ENCODE measurements at places on chromosomes 4 and X.

GRCh38 chr4:77922158-77923094 is 59.8 kb downstream of the MRPL1 start:
- DNase-seq = no peak

- no peak for DNase-seq
Observed at GRCh38 chr4:17636341-17636695, 21.9 kb downstream of the MED28 start.

GRCh38 chr4:113872426-113873260 is 106.8 kb downstream of the ARSJ start:
- no peak for DNase-seq

DNA sequence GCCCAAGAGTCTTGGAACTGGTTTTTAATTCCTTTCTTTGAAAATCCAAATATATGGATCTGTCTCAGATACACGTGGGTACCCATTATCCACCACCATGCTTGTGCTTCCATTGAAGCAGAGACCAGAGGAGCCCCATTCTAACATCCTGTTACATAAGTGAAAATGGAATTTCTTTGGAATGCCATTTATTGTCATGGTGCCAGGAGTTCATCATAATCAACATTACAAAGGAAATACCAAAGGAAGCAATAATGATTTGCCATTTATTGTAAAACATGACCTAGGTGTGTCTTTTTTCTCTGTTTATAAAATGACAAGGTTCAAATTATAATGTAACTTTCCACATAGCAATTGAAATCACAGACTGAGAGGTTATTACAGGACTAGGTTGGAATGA is 61.7 kb downstream of the PALLD start:
- peak; percentile 23 for DNase-seq

DNA sequence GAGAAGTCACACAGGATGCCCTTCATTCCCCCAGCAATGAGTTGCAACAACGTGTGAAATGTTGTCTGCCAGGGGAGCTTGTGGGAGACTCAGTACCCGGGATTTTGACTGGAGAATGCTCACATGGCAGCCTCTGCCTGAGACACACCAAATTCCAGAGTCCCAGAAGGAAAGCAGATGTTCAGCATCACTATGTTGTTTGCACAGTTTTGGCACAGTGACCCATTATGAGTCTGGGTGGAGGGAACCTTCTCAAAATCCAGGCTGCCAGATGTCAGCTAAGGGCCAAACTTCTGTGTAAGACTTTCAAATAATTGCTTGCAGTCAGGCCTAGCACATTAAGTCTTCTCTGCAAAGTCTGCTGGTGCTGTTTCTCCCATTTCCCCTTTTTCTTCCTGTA is 1029.7 kb upstream of the TENM3 start:
- no peak for DNase-seq

- DNase-seq = no peak
Observed at GRCh38 chr4:76750716-76751115, 147.2 kb downstream of the SOWAHB start.

GRCh38 chr4:170425040-170425439 is 335.3 kb upstream of the AADAT start:
- no peak for DNase-seq

DNA sequence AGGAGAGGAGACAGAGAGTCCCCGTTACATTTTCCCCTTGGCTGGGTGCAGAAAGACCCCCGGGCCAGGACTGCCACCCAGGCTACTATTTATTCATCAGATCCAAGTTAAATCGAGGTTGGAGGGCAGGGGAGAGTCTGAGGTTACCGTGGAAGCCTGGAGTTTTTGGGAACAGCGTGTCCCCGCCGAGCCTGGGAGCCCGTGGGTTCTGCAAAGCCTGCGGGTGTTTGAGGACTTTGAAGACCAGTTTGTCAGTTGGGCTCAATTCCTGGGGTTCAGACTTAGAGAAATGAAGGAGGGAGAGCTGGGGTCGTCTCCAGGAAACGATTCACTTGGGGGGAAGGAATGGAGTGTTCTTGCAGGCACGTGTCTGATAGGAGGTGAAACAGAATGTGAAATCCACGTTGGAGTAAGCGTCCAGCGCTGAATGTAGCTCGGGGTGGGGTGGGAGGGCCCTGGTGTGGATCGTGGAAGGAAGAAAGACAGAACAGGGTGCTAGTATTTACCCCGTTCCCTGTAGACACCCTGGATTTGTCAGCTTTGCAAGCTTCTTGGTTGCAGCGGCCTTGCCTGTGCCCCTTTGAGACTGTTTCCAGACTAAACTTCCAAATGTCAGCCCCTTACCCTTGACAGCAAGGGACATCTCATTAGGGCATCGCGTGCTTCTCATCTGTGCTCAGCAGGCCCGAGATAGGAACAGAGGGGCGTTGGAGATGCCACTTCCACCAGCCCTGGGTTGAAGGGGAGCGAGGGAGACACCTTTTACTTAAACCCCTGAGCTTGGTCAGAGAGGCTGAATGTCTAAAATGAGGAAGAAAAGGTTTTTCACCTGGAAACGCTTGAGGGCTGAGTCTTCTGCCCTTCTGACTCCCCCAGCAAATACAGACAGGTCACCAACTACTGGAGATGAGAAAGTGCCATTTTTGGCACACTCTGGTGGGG is 2.7 kb downstream of the SHOX start:
- DNase-seq = peak; percentile 85

- no peak for DNase-seq
Observed at GRCh38 chrX:85543866-85544265, 164.4 kb upstream of the POF1B start.

- DNase-seq = no peak
Observed at GRCh38 chrX:70497026-70497425, 52.4 kb downstream of the DLG3 start.

DNA sequence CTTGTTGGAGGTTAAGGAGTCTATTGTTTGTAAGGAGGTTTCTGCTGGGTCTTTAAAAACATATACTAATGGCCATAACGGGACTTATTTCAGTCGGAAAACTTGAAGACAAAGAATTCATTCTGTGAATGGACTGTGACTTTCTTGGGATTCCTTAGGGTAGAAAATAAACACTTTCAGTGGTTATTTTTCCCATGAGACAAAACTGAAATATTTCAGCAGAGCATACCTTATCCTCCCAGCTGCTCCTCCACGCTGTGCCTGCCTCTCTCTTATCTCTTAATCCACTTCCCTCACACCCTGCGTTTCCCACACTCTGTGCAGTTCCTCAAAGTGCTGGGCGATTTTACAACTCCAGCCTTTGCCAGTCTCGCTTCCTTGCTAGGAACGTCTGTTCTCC is 47.1 kb upstream of the SORBS2 start:
- no peak for DNase-seq

DNA sequence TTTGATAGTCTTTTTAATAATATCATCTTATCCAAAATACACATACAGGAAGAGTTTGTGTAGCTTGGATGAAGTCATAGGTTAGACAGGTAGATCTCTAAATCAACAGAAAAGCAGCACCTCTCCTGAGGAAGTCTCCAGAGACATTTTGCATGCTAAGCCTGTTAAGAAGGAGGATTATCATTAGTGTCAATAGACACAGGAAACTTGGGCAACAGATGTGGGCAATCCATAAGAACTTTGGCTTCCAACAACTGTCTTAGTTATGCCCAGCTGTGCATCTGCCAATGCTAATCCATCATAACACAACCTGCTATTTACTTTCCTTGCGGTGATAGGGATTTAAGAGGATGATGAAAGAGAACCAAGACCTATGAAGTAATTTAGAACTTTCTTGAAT is 1052.6 kb downstream of the RPA4 start:
- DNase-seq = no peak

GRCh38 chr4:190121759-190122158 is 51.8 kb upstream of the DUX4 start:
- DNase-seq = peak; percentile 19

DNA sequence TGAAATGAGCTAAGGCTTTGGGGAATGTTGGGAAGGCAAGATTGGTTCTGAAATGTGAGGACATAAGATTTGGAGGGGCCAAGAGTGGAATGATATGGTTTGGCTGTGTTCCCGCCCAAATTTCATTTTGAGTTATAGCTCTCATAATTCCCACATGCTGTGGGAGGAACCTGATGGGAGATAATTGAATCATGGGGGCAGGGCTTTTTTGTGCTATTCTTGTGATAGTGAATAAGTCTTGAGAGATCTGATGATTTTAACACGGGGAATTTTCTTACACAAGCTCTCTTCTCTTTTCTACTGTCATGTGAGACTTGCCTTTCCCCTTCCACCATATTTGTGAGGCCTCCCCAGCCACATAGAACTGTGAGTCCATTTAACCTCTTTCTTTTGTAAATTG is 157.6 kb upstream of the C1QTNF7 start:
- no peak for DNase-seq

DNA sequence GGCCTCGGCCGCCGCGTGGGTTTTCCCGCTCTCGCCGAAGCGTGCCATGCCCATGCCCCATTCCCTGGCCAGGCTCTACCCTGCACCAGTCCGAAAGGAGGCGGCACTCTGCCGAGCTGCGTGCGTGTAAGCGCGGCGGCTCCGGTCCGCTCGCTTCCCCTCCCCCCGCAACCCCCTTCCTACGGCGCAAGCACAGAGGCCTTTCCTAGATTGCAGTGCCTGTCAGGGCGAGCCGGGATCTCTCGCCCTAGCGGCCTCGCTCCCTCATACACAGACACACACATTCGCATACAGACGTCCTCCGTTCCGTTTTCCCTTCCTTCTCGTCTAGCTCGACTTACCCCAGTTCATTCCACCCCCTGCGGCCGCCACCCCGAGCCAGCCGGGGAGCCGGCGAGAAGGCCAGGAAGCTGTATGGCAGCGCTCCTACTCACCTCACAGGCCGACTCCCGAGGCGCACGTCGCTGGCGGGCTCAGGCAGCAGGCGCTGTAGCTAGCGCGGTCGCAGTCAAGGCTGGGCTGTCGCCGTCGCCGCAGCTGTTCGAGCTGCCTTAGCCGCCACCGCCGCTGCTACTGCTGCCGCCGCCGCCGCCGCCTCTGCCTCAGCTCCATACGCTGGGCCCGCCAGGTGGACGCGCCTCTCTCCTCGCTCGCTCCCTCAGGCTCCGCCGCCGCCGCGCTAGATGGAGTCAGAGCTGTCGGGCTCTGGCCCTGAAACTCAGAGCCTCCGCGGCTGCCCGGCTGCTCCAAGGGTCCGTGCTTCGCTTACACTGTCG is 615 bp downstream of the NEXMIF start:
- peak; percentile 83 for DNase-seq

DNA sequence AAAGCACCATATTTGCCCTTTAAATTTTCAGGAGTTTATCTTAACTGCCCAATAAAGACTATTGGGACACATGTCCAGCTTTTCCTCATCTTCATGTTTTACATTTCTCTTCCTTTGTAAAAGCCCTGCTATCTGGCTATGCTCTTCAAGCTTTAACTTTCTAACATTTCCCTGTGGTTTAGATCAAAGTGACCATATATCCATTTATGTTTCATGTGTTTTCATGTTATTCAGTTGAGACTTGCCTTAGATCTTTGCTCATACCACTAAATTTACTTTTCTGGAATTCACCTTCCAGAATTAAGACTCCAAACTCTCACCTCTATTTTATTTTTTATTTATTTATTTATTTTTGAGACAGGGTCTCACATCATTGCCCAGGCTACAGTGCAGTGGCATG is 78.5 kb downstream of the EFHC2 start:
- DNase-seq = no peak

GRCh38 chr4:124936427-124936826 is 223.9 kb upstream of the ANKRD50 start:
- no peak for DNase-seq

GRCh38 chrX:136347706-136348105 is 46.9 kb downstream of the ADGRG4 start:
- DNase-seq = no peak

DNA sequence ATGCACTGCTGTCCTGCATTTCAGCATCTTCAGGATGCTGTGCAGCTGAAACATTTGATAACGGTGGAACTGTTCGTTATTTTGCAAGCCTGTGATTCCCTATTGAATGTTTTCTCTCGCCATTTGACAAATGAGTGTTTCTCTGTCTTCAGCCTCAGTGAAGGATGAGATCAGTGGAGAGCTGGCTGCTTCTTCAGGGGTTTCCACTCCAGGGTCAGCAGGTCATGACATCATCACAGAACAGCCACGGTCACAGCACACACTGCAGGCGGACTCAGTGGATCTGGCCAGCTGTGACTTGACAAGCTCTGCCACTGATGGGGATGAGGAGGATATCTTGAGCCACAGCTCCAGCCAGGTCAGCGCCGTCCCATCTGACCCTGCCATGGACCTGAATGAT is 52.6 kb downstream of the HTT start:
- DNase-seq = no peak

DNA sequence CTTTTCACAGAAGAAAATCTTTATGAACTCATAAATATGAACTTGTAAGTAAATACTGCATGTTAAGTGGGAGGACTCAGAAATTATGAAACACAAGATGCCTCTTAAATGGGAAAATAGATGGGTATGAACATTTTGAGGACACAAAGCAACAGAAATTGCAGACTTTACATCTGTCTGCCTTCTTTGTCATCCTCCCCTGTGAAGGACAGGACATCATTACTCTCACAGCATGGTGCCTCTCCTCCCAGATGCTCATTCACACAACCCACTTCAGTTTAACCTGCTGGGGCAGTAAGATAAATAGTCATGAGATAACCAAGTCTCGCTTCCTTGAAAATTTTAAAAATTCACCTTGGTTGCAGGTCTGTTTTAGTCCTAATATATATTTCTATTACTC is 144.5 kb downstream of the APBB2 start:
- no peak for DNase-seq

DNA sequence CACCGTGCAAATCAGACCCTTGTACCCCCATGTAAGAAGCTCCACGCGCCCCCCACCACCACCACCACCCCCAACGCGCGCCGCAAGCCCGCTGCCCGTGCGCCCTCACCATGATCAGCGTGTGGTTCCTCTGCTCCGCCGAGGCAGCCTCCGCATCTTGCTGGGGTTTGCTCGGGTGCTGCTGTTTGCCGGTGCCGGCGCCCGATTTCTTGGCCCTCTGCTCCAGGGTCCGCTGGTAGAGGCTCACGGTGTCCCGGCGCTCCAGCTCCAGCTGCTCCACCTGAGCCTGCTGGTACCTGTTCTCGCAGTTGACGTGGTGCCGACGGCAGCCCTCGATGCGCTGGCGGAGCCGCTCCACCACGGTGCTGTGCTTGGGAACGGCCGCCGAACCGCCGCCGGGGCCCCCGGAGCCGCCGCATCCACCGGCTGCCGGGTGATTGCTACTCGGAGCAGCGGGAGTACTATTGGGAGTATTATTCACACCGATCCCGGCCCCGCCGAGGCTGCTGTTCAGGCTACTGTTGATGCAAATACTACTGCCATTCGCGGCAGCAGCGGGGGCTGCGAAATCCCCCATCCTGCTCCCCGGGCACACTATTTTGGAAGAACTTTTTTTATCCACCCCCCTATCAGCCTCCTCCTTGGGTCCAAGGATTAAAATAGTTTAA is 1.1 kb downstream of the MAML3 start:
- peak; percentile 80 for DNase-seq

- no peak for DNase-seq
Observed at GRCh38 chr4:74228691-74229640, 71.0 kb downstream of the MTHFD2L start.

GRCh38 chrX:22739276-22739675 is 260.5 kb upstream of the DDX53 start:
- DNase-seq = no peak
